Activated CD4-positive, alpha-beta memory T cell treated with anti-CD3 and anti-CD28 coated beads, Interleukin-2, amount 10 ng/mL, durations not matched to agents 7 days and 5 days (primary cell): ENCODE measurements at places on chromosomes 4 and X. TPM values are rescaled to one million over a fixed set of nuclear protein-coding genes. Genes with fewer than 3 reads are reported as not detected.

JCHAIN gene
- total RNA-seq = 0.35 TPM

GNRHR gene
- total RNA-seq = not detected

CHRNA9 gene
- not detected for total RNA-seq

SLC34A2 gene
- total RNA-seq = not detected

UBE2D3 gene
- 380 TPM for total RNA-seq

SHOX gene
- total RNA-seq = not detected

VSIG4 gene
- total RNA-seq = not detected

REPS2 gene
- 0.10 TPM for total RNA-seq

RENBP gene
- total RNA-seq = 12.8 TPM

UCP1 gene
- not detected for total RNA-seq

POF1B gene
- total RNA-seq = 0.35 TPM

SPIN2A gene
- 0.81 TPM for total RNA-seq

SULT1E1 gene
- total RNA-seq = not detected

P2RY10 gene
- total RNA-seq = 89.1 TPM

SPANXD gene
- total RNA-seq = not detected

PAK3 gene
- total RNA-seq = 2.0 TPM

- no peak for DNase-seq
These were observed 32.2 kb upstream of the PPARGC1A start for GRCh38 chr4:23922013-23922412.

- DNase-seq = no peak
These were observed 458.7 kb downstream of the NAF1 start for GRCh38 chr4:162707962-162708361.

DNA sequence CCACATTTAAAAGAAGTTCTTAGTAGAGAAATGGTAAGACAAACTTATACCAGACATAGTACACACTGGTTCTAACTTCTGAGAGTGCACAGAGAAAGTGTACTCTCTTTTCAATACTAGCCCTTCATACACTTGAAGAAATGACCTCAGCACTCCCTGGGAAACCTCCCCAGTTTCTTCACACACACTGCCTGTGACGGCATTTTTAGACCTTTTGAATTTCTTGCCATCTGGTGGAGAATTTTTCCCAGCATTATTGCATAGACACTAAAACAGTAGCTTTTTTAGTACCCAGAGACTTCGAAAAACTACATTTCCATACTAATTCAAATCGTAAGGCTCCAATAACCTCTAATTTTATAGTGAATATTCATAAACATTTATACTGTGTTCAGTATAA is 341.6 kb upstream of the MAOA start:
- DNase-seq = no peak

GRCh38 chrX:20952180-20952579 is 422.0 kb upstream of the CNKSR2 start:
- DNase-seq = no peak

- DNase-seq = no peak
These were observed 66.7 kb downstream of the STAG2 start for GRCh38 chrX:124028182-124028581.

- DNase-seq = no peak
These were observed 10.2 kb upstream of the N4BP2 start for GRCh38 chr4:40046311-40046980.

GRCh38 chr4:149845743-149846142 is 30.1 kb upstream of the IQCM start:
- no peak for DNase-seq

DNA sequence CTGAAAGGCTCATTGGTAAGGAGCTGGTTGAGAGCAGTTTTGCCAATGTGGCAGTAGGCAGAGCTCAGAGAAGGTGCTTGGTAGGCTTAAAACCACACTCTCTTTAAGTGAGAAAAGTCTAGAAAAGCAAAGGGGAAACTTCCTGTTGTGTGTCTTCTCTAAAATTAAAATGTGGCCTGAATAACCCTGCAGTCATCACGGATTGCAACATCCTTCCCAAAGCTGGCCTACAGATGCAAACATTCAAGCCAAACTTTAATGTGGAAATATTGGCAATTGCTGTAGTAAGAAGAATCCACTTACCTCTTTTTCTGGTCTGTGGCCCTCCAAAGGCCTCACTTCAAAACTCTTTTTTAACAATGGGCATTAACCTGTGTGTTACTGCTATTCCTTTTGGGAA is 348.5 kb downstream of the OPHN1 start:
- DNase-seq = no peak

DNA sequence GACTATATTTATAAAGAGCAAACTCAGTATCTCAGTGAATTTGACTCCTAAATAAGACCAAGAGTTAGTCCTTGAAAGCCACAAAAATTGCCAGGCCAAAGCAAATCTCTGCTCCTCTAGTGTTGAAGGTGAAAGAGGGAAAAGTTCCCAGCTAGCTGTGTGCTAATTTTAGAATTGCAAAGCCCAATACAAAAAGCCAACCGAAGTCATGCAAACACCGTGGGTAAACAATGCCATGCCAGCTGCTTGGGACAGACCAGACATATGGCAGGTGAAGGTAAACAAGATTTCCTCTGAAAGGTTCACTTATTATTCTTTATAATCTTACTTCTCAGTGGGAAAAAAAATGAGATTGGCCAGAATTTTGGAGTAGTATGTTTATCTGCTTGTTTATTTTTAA is 80.5 kb upstream of the LNX1 start:
- DNase-seq = no peak

DNA sequence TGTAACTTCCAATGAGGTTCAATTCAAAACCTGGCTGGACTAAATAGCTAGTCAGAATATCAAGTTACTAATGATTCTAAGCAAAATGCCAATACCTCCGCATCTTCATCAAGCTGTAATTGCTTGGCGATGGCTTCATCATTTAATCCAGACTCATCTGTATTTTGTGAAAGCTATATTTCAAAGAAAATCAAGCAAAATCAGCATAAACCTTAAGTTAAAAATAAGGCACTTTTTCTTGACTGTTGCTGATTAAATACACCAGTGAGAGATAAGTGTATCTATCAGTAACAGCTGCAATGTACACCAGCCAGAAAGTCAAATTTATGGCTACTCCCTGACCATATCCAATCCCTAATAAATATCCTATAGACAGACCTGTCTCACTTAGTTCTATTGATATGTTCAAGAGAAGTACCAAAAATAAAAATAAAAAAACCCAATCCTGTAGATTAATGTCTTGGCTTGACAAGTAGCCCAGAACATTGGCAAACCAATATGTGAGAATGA is 39.6 kb downstream of the RFC1 start:
- DNase-seq = no peak

GRCh38 chr4:53043055-53043454 is 180.9 kb downstream of the RASL11B start:
- DNase-seq = no peak

GRCh38 chrX:22538580-22538979 is 265.9 kb downstream of the CBLL2 start:
- no peak for DNase-seq

- DNase-seq = peak; percentile 80
These were observed 50.4 kb upstream of the CCDC160 start for GRCh38 chrX:134186362-134187121.

GRCh38 chr4:92184566-92184965 is 119.2 kb upstream of the GRID2 start:
- DNase-seq = no peak

DNA sequence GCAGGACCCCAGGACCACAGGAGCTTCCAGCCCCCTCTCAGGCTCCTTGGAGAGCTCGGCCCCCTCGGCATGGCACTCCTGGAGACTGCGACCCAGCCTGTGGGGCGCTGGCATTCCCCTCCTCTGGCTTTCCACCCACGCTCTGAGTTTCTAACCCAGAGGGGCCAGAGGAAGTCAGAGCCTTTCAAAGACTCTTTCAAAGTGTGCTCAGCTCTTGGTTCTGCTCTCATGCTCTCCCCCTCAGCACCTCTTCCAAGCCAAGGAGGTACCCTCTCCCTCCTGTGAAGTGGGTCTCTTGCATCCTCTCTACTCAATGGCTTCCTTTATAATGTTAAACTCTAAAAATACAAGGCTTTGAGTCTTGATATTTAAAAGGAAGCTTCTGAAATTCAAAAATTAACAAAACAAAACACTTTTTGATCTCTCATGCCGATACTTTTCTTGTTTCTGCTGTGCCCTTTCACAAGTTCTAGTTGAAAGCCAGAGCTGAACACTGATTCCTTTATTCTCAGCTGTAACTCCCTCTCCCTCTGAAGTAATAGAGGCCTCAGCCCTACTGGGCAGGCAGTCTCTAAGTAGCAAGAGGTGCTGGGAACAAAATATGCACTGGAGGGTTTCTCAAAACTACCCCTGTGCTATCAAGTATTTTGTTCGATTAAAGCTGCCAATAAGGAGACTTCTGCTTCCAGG is 82.8 kb downstream of the NAT8L start:
- no peak for DNase-seq

- no peak for DNase-seq
These were observed 68.3 kb downstream of the ABLIM2 start for GRCh38 chr4:8090312-8090711.

GRCh38 chr4:169619518-169619957 is 840 bp upstream of the CLCN3 start:
- DNase-seq = peak; percentile 55

- no peak for DNase-seq
These were observed 35.5 kb upstream of the SMAD1 start for GRCh38 chr4:145446184-145446583.

DNA sequence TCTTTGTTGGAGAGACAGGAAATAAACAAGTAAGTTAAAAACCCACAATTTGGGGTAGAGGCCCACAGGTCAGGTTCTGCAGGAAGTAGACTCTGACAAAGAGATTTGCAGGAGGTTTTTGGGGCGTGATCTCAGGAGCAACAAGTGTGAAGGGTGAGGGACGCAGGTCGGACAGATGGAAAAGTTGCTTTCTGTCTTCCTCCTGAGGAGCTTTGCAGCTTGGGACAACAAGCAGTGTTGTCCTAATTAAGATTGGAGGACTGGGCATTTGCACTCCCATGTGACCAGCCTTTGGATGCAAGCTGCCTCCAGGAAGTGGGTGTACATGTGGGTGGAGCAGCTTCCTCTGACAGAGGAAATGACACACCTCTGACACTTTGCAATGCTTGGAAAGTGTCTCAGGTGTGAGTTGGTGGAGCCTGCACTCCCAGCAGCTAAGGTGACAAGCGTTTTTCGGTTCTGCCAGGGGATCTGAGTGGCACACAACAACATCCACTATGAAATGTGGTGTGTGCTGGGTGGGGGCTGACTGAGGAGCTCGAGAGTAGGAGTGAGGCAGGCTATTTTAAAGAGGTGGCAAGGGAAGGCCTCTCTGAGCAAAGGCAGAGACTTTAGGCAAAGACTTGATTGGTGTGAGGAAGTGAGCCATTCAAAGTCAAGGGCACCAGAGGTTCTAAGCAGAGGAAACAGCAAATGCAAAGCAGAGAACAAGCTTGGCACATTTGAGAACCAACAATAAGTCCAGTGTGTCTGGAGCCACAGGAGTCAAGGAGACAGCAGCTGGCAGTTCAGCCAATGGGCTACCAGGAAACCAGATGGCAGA is 339.8 kb upstream of the GATB start:
- peak; percentile 89 for DNase-seq

- DNase-seq = no peak
These were observed 46.8 kb upstream of the TMPRSS11F start for GRCh38 chr4:68176500-68176899.

DNA sequence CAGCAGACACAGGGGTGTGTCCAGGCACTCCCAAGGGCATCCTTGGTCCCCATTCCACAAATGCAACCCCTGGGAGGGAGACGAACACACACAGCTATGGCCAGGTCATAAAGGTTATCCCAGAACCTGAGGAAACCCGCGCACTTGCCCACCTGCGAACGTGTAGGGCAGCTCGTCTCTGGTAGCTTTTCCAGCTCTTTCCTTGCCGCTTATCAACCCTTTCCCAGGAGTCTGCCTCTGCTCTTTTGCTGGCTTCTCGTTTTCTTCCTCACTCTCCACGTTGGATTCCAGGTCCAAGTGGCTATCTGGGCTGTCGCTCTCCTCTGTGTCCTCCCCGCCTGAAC is 13.5 kb downstream of the NOP14 start:
- no peak for DNase-seq

- DNase-seq = no peak
These were observed 63.8 kb upstream of the TAPT1 start for GRCh38 chr4:16289897-16290554.

GRCh38 chrX:131970347-131970746 is 52.8 kb upstream of the STK26 start:
- no peak for DNase-seq

DNA sequence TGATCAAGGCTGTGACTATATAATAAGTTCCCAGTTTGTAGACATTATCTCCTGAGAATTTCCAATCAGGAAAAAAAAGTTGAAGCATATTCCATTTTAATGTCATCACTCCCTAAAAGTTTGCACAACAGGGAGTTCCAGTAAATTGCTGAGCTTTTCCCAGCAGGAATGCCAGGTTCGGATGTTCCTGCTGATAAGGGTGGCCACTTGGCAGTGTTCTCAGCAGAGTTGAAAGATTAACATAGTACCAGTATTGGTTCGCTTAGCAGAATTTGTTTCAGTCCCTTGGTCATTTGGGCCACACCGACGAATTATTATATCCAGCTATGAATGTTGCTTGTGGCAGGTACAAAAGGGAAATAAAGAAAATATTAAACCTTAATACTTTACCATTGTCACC is 5.2 kb upstream of the CXCL2 start:
- DNase-seq = no peak

GRCh38 chr4:113822555-113823290 is 61.2 kb upstream of the CAMK2D start:
- DNase-seq = no peak

DNA sequence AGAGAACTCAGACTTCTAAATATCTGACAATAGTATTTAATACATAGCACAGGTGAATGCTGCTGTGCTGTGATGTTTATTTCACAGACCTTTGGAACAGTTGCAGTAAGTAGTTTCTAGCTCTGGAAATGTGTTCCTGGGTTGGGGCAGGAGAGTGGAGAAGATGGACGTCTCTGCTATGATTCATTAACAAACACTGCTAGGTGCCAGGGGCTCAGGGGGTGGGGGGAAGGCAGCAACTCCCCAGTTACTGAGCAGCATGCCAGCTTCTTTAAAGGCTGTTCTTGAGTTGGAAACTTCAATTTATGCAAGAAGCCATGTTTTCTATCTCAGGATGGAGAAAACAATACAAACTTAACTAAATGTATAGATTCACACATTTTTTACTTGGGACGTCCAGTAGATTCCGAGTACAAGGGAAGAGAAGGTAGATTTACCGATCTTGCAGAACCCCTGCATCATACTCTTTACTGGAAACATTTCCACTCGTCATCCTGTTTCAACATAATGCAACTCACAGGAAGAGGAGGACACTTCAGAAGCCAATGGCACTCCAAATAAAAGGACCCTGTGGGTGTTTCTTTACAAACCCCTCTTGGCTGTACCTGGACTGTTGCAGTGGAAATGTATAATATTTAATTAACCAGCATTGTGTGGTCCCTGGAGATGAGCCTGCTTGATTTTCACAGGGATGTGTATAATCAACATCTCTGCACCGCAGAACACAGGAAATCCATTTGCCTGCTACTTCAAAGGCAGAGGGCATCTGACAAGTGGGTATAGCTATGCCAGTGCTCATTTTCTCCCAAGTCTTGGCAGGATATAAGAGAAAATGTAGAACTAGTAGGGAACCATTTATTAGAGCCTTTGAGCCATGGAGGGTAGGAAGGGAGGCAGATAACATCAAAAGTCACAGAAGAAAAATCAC is 171.4 kb downstream of the SH3KBP1 start:
- DNase-seq = no peak

GRCh38 chrX:103626855-103627254 is 1.9 kb upstream of the TCEAL1 start:
- DNase-seq = no peak

GRCh38 chrX:74179990-74180389 is 124.0 kb upstream of the ZCCHC13 start:
- no peak for DNase-seq

- DNase-seq = peak; percentile 53
These were observed 104.1 kb downstream of the GPAT3 start for GRCh38 chr4:83639849-83640493.
